PC-9 (cell line): ENCODE measurements at places on chromosomes 7 and 10. TPM values are rescaled to one million over a fixed set of nuclear protein-coding genes. Genes with fewer than 3 reads are reported as not detected.

DNA sequence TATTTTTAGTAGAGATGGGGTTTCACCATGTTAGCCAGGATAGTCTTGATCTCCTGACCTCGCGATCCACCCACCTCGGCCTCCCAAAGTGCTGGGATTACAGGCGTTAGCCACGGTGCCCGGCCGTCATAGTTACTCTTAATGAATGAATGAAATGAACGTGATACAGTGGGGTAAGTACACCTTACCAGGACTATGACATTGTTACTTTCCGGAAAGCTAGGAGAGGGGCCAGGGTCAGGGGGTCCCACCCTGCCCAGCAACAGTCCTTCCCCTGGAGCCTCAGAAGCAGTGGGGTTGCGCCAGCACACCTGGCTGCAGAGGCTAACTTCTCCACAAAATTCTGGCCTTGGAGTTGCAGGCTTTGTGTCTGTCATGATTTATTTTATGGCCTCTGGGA lies 21.4 kb downstream of the VSTM4 start:
- H3K4me3 ChIP-seq, result no peak overlapping the region
- DNase-seq, result no peak
- no peak overlapping the region for H3K27ac ChIP-seq
- no peaks in the 10 kb centered on the region for H3K36me3 ChIP-seq

GRCh38 chr7:155373359-155374273 lies 75.9 kb downstream of the INSIG1 start:
- H3K27ac ChIP-seq, result no peak overlapping the region
- H3K36me3 ChIP-seq, result no peaks in the 10 kb centered on the region
- H3K27me3 ChIP-seq, result peaks cover 83% of the 10 kb centered on the region
- no peak for DNase-seq

- H3K4me3 ChIP-seq, result no peak overlapping the region
- H3K27ac ChIP-seq, result no peak overlapping the region
- DNase-seq, result no peak
- H3K4me1 ChIP-seq, result no peaks in the 10 kb centered on the region
- no peaks in the 10 kb centered on the region for H3K27me3 ChIP-seq
Measured at GRCh38 chr7:5217851-5218331, 27.9 kb downstream of the WIPI2 start.

- H3K36me3 ChIP-seq, result no peaks in the 10 kb centered on the region
- no peak for DNase-seq
- no peaks in the 10 kb centered on the region for H3K27me3 ChIP-seq
- H3K27ac ChIP-seq, result no peak overlapping the region
- no peak overlapping the region for H3K4me3 ChIP-seq
- no peaks in the 10 kb centered on the region for H3K4me1 ChIP-seq
Measured at GRCh38 chr10:51892965-51893658, 193.7 kb upstream of the CSTF2T start.

DNA sequence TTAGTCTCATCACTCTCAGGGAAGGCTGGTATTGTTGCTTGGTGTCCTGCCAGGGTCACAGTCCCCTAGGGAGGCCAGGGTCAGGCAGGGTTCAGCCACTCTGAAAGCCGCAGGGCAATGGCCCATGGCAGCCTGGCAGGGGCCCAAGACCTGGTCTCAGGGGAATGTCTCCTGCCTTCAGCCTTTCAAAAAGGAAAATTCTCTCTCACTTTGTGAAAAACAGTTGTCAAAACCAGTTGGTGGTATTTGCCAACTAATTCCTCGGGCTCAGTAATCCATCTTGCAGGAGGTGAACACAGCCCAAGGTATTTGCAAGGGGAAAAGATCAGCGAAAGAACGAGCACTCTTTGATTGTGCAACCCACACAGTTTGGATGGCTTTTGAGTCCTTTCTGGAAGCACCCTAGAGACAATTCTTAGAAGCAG lies 101.5 kb downstream of the JCAD start:
- peaks cover 44% of the 10 kb centered on the region for H3K4me1 ChIP-seq
- no peaks in the 10 kb centered on the region for H3K27me3 ChIP-seq
- peak; percentile 94 for DNase-seq
- no peak overlapping the region for H3K4me3 ChIP-seq

DNA sequence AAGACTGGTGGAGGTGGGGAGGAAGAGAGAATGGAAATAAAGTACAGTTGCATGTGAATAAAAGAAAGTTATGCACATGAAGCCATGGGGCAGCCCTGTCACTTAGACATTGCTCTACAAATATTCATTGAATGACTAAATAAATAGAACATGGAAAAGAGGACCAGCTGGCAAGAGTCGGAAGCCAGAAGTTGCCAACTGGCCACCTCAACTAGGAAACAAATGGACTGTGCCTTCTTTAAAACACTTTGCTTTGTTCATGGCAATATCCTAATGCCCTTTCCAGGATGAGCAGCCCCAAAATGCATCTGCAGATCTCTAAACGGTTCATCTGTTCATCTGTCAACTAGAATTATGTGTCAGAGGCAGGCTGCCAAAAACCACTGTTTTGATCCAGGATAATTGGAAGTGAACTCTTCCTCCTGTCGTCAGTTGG lies 157.3 kb downstream of the NOC3L start:
- no peak overlapping the region for H3K4me3 ChIP-seq
- H3K27ac ChIP-seq, result no peak overlapping the region
- no peaks in the 10 kb centered on the region for H3K27me3 ChIP-seq
- H3K36me3 ChIP-seq, result no peaks in the 10 kb centered on the region
- H3K4me1 ChIP-seq, result no peaks in the 10 kb centered on the region
- DNase-seq, result no peak

- H3K4me3 ChIP-seq, result peak overlapping the region; percentile 42; the same call in 1 of the 2 replicates
- no peaks in the 10 kb centered on the region for H3K36me3 ChIP-seq
- peak; percentile 86 for DNase-seq
- H3K27me3 ChIP-seq, result no peaks in the 10 kb centered on the region
Measured at GRCh38 chr10:5466451-5467206, 32.7 kb downstream of the CALML5 start.

GRCh38 chr10:100103581-100103980 lies 21.9 kb upstream of the CPN1 start:
- no peak overlapping the region for H3K27ac ChIP-seq
- no peaks in the 10 kb centered on the region for H3K27me3 ChIP-seq
- no peak overlapping the region for H3K4me3 ChIP-seq
- DNase-seq, result no peak
- H3K4me1 ChIP-seq, result no peaks in the 10 kb centered on the region

GRCh38 chr7:155198901-155199845 lies 98.5 kb upstream of the INSIG1 start:
- H3K27me3 ChIP-seq, result peaks cover 31% of the 10 kb centered on the region
- no peaks in the 10 kb centered on the region for H3K36me3 ChIP-seq
- no peak for DNase-seq

DNA sequence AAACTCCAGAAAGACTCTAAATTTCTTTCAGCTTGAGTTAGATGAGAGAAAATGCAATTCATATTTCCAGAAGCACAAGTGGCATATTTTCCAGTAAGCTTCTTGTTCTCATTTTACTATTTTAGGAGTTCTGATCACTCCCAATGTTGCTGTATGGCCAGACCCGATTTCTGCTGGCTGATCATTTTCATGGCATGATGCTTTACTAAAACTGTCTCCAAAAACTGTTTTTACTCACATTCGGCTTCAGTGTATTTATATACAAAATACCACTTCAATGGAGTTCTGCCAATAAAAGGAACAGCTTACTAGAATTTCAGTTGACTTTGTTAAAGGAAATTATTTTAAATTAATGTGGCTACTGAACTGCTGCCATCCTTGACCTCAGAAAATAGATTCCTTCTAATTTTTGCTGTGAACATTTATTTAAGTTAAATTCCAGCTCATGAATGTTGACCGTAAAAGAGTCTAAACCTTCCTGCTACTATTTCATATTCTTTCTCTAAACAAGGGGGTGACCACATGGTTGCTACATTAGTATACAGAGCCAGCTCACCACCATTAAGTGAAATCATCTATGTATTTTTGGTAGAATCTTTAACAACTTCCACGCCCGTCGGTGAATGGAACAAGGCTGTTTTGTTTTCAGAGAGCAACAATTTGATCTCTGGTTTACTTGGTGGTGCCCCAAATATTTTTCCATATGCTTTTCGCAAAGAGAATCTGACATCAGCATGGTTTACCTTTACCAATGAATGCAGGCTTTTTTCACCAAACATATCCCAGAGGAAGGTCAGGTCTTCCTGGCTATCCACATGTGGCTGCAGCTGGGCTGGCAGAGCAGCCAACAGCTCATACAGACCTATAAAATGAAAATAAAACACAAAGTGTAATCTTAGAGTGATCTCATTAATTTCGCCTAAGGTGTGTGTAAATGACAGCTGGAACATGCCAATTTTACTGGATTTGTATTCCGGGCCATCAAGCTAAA lies 101.2 kb downstream of the MPP7 start:
- H3K4me3 ChIP-seq, result no peak overlapping the region
- H3K27me3 ChIP-seq, result 0 out of 2 replicates have a peak, but pooled peaks cover 5% of the 10 kb centered on the region

DNA sequence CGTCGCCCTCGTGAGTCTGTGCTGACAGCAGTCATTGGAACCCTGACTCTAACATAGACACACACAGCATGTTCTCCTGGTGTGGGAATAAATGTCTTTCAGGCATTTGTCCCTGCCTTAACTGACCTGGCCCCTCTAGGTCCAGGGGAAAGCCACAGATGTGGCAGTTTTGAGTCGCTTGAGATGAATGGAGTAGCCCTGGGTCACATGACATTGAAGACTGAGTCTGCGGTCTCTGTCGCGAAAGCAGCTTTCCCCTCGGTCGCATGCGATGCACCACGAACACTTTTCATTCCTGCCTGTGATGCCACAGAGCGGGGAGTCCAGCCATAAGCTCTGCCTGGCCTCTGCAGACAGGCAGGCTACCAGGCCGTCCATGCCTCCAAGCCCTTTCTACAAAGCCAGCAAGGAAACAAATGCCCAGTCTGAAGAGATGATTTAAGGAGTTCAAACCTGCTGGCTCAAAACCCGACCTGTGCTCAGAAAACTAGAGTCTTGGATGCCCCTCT lies 172.3 kb downstream of the WDR37 start:
- peaks cover 27% of the 10 kb centered on the region for H3K27me3 ChIP-seq
- no peak for DNase-seq
- no peak overlapping the region for H3K27ac ChIP-seq
- H3K4me3 ChIP-seq, result no peak overlapping the region

DNA sequence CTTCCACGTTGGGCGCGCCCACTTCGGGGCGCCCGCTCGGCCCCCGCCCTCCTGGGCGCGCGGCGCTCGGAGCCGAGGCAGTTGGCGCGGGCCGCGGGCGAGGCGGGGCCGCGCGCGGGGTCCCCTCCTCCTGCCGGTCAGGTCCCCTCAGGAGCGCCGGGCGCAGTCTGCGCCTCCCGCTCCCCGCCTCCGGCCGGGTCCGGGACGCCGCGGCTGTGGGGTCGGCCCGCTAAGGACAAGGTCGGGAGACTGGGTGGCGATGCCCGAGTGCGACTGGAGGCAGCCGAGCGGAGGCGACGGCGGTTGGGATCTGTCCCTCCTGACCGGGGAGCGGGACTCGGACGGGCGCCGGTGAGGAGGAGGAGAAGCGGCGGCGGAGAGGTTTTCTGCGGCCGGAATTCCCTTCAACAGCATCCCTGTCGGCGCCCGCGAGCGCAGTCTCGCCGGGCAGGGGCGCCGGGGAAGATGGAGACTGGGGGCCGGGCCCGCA lies at the start of gene ATRNL1:
Gene ATRNL1, plus strand, starts transcription at position 80 of the 490 bp plus-strand sequence. Its CDS starts 386 bp downstream, at position 466.
- peak within 1 kb of the TSS; percentile 40; the same call in 1 of the 2 replicates for H3K4me3 ChIP-seq
- H3K36me3 ChIP-seq, result no peaks in the 10 kb centered on the region
- H3K27me3 ChIP-seq, result no peaks in the 10 kb centered on the region
- DNase-seq, result no peak
- H3K4me1 ChIP-seq, result no peaks in the 10 kb centered on the region

- H3K36me3 ChIP-seq, result no peaks in the 10 kb centered on the region
- H3K27ac ChIP-seq, result no peak overlapping the region
- no peak for DNase-seq
- peaks cover 34% of the 10 kb centered on the region for H3K4me1 ChIP-seq
- H3K27me3 ChIP-seq, result no peaks in the 10 kb centered on the region
- H3K4me3 ChIP-seq, result no peak overlapping the region
Measured at GRCh38 chr10:98262571-98262970, 5.4 kb downstream of the LOXL4 start.

DNA sequence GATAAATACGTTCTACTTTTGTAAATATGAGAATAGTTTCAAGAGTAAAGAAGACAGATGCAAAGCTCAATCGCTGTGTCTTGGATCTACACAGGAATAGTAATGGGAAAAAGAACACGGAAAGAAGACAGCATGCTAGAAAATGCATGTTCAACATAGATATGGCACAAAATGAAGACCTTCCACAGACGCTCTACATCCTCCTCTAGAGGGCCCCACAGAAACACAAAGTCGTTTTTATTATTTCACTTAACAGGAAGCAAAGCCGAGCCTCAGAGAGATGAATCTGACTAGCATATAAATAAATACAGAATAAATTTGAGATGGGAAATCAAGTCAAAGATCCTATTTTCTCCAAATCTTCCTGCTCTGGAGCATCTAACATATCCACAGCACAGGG lies 292.6 kb downstream of the PARD3 start:
- no peaks in the 10 kb centered on the region for H3K27me3 ChIP-seq
- no peaks in the 10 kb centered on the region for H3K36me3 ChIP-seq
- no peak for DNase-seq

GRCh38 chr10:101357958-101358357 lies 4.0 kb downstream of the BTRC start:
- no peaks in the 10 kb centered on the region for H3K36me3 ChIP-seq
- H3K27me3 ChIP-seq, result no peaks in the 10 kb centered on the region
- H3K27ac ChIP-seq, result no peak overlapping the region
- peaks cover 11% of the 10 kb centered on the region; the same call in 1 of the 2 replicates for H3K4me1 ChIP-seq
- no peak for DNase-seq
- H3K4me3 ChIP-seq, result no peak overlapping the region

DNA sequence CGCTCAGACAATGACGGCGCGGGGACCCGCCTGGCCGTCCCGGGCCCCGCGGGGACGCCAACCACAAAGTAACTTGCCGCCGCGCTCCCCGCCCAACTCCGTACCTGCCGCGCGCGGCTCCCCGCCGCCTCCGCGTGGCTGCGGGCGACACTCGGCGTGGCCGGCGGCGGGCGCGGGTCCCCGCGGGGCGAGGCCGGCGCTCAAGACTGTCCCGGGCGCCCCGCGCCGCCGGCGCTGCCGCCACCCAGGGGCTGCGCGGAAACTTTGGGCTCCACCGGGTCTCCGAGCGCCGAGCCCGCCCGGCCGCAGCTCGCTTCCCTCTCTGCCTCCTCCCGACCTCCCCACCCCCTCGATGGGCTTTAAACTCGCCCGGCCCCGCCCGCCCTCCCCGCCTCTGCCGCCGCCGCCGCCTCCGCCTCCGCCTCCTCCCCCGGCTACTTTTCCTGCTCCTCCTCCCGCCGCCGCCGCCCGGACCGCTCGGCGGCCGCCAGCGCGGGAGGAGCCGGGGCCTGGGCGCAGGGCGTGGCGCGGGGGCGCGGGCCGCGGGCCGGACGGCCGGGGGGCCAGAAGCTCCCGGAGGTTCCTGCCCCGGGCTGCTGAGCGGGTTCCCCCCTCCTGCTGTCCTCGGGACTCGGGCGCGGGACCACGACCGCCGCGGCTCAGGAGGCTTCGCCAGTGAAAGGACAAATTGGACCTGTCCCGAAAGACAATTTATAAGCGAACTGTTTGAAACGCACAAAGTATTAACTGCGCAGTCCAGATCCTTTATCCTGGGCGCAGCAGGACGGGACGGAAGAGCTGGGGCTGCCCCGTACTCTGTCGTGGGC lies 10.6 kb upstream of the GRB10 start:
- H3K36me3 ChIP-seq, result peaks cover 9% of the 10 kb centered on the region; the same call in 1 of the 2 replicates
- H3K27ac ChIP-seq, result no peak overlapping the region
- peak overlapping the region; percentile 73; the same call in 1 of the 2 replicates for H3K4me3 ChIP-seq

- peaks cover 15% of the 10 kb centered on the region for H3K4me1 ChIP-seq
- no peak overlapping the region for H3K4me3 ChIP-seq
- H3K27ac ChIP-seq, result no peak overlapping the region
- no peaks in the 10 kb centered on the region for H3K36me3 ChIP-seq
- DNase-seq, result no peak
Measured at GRCh38 chr7:21361413-21362125, 66.3 kb upstream of the SP4 start.

The GHITM gene
- total RNA-seq, result 268 and 291 TPM in 2 replicates

The NAT16 gene
- total RNA-seq, result not detected in 2 replicates

The CALCR gene
- not detected in 2 replicates for total RNA-seq

The ENKUR gene
- total RNA-seq, result 0.50 and 1.0 TPM in 2 replicates

The TBXAS1 gene
- 0.58 and 2.2 TPM in 2 replicates for total RNA-seq

The MACC1 gene
- total RNA-seq, result 48.4 and 50.8 TPM in 2 replicates

The OR2A7 gene
- 6.0 and 7.6 TPM in 2 replicates for total RNA-seq

The C10orf62 gene
- 0.45 and 0.59 TPM in 2 replicates for total RNA-seq
